Activated gamma-delta T cell treated with Interleukin-2 at 50 U/mL for 16 hours (primary cell): ENCODE measurements at places on chromosomes 7 and 10.

DNA sequence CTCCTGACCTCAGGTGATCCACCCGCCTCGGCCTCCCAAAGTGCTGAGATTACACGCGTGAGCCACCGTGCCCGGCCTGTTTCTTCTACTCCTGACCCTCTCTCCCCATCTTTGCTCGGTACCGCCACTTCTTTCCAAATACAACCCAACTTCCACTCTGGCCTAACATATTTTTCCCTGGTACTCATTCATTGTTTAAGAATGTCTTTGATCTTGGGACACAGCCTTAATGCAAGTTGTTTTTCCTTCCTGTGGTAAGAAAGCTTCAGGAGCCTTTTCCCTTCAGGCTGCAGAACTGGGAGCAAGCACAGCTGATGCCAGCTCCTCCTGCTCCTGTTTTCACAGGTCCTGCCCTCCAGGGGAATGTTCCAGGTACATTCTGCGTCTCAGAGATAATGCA is 13.7 kb downstream of the CALML3 start:
- DNase-seq: no peak

- no peak for DNase-seq
Observed at GRCh38 chr10:118729641-118730258, 25.0 kb downstream of the CACUL1 start.

DNA sequence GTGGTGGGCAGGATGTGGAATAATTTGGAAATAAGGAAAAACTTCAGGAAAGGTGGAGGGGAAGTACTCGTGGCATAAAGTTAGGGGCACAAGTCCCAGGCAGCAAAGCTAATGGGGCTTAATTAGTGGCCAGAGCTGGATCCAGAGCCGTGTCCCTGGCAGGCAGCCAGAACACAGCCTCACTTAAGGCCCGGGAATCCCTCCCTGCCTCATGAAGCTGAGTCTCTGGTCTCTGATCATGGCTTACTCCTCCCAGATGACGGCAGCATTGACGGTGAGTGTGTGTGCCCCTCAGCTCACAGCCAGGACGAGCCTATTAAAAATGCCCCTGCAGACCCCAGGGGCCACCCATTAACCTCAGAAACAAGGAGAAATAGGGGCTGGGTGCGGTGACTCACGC is 48.2 kb upstream of the NPTX2 start:
- DNase-seq: no peak

DNA sequence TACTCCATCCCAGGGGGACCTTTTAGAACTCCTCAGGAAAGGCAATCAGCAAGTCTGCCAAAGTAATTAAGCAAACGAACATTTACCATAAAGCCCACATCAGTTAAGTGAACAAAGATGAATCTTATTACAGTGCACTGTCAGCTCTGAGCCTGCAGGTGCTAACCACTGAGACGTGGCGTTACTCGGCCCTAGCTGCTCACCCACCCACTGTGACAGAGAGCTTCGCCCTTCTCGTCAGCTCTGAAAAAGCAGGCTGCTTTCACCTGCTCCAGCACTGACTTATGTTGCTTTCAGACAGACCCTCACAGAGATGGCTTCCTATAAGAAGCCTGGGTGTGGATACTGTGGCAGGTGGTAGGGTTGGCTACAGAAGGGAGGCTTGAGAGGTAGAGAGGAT is 57.7 kb upstream of the KCNIP2 start:
- no peak for DNase-seq

GRCh38 chr7:134548877-134549276 is at the start of gene AKR1B15:
AKR1B15 (plus strand) TSS chr7:134549110; CDS start chr7:134564620, 15,510 bp downstream.
- no peak for DNase-seq

- no peak for DNase-seq
Observed at GRCh38 chr7:38630720-38631673, at the start of gene AMPH. AMPH (minus strand) TSS chr7:38631373; CDS start chr7:38631351, 22 bp downstream.

- no peak for DNase-seq
Observed at GRCh38 chr10:50392966-50393718, 141.8 kb upstream of the ASAH2 start.

DNA sequence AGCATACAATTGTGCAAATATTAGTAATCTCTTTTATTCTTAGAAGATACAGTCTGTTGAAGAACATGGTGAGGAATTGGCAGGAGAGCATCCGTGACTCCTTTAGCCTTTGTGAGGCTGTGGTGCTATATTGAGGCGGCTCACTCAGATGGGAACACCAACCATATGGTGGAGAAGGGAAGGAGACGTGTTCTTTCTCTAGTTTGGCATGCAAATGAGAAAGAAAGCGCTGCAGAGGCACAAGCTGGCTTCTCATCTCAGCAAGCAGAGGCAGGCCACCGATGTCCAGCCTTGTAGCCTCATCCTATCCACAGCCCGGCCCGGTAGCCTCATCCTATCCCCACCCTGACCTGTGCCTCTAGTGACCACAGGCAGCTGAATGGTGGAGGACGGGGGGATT is 288.3 kb downstream of the CAMK1D start:
- no peak for DNase-seq

- no peak for DNase-seq
Observed at GRCh38 chr7:39686261-39686924, 63.0 kb downstream of the RALA start.

GRCh38 chr7:128867842-128868623 is 5.4 kb downstream of the ATP6V1F start:
- no peak for DNase-seq
